ENCODE measurements at places on chromosomes 2 and 18.

- DNase-seq, result no peak
Measured at GRCh38 chr2:148998831-148999200, 39.7 kb upstream of the LYPD6B start.

- peak; percentile 21 for DNase-seq
Measured at GRCh38 chr2:191204433-191204832, 40.8 kb upstream of the MYO1B start.

DNA sequence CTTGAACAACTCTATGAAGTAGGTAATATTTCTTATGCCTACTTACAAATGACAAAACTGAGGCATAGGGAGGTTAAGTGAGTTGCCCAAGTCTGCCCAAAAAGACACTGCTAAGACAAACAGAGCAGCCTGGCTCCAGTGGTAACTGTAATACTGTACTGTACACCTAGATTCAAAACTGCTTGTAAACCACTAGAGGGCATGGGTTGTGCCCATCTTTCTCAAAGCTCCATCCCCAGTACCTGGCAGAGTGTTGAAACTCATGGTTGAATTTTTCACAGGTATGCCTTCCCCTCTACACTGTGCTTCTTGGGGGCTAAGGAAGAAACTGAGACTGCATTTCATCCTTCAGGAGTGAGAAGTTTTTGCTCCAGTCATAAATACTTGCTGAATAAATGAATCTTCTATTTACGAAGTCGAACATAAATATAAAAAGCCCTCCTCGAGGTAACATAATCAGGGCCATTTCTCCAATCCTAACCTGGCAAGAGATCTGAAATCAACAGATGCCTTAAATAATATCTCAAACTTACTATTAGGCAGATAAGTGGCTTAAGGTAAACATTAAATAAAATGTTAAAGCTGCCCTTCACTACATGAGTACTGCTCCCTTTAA lies 2.0 kb downstream of the PPP4R1 start:
- DNase-seq, result peak; percentile 46

- peak; percentile 47 for DNase-seq
Measured at GRCh38 chr2:240586919-240587800, 626 bp downstream of the CAPN10 start.

DNA sequence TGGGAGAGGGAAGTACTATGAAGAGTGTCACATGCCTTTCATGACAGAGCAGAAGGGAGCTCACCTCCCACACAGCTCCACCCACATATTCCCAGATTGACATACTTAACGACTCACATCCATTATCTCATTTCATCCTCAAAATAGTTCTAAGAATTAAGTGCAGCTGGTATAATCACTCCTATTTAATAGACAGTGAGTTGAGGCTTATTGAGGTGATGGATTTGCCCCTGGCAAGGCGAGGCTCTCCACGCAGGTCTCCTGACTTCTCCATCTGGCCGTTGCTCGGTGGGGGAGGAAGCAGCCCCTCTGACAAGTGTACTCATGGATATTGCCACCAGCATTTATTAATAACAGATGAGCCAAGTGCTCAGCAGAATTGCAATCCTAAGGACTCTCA lies 81.4 kb downstream of the TGOLN2 start:
- no peak for DNase-seq

- DNase-seq, result peak; percentile 36
Measured at GRCh38 chr2:55168221-55169154, 63.6 kb downstream of the CLHC1 start.

DNA sequence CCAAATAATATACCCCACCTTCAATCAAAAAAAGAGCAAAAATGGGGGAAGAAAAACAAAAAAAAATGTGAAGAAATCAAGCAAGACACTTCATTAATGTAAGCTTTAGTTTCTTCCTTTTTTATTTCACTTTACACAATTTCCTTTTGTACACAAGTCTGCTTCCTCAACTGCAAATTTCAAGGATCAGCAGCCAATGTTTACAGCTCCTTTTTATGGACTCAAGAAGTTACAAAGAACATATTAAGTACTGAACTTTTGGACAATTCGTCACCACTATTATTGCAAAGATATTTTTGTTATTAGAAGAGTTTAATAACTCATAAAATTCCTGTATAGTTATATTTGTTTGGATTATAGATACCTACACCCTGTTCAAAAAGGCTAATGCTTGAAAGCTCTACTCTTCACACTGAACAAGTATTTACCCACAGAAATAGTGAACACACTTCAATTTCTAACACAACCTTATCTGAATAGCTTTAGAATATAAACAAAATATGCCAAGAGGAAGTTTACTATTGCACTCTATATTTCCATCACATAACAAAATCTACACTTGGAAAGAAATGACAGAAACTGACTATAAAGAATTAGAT lies 658.7 kb upstream of the CNTNAP5 start:
- no peak for DNase-seq

DNA sequence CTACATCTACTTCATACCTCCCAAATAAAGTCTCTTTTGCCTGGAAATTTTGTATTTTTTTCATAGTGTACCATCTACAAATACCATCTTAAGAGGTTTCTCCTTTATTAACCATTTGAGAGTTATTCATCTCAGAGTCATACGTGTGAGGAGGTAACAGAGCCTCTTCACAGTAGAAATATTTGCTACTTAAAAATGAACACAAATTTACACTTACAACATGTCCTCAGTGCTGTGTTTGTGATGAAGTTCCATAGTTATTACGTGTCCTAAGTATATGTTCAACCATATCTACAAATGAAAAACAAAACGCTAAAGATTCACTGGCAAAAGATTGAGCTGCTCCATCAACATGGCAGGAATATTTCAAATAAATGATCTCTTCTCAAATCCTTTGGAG lies 48.5 kb upstream of the HNRNPA3 start:
- no peak for DNase-seq

GRCh38 chr18:47931718-47932103 lies 1.3 kb upstream of the SMAD2 start:
- DNase-seq, result peak; percentile 42

DNA sequence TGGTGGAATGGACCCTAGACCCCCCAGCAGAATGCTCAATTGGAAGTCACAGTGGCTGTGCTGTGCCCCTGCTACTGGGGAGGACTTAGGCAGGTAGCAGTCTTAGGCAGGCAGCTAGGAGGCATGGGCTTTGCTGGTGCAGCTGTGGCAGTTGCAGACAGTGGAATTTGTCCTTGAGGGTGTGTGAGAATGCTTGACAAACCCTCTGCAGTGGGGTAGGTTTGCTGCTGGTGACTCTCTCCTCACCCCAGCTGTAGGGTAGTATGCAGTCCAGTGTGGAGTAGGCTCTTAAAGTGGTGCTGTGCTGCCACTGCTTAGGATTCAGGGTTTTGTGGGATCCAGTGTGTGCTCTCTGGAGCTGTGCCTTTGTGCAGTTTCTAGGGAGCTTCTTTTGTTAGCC lies 61.3 kb downstream of the NUP35 start:
- no peak for DNase-seq

GRCh38 chr2:138403431-138403927 lies 98.1 kb upstream of the SPOPL start:
- no peak for DNase-seq

DNA sequence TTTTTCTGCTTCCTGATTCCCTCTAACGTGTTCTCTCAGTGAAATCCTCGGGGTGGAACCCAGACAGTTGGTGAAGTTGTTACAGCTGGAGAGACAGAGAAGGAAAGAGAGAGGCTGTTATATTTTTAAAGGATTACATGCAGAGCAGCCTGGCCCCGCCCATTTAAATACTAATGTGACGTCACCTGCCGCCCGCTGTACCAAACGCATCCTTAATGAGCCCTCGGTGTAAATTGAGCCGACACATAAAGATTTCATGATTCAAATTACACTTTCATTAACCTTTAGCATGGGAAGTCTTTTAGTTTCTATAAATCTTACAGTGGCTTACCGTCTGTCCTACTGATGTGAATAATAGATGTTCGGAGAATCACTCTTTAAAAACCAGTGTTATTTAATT lies 164.0 kb upstream of the SIX3 start:
- no peak for DNase-seq

GRCh38 chr18:37889963-37890362 lies 324.4 kb upstream of the CELF4 start:
- no peak for DNase-seq

- DNase-seq, result no peak
Measured at GRCh38 chr2:177610813-177611212, 218.2 kb downstream of the AGPS start.

- no peak for DNase-seq
Measured at GRCh38 chr2:71611781-71612527, 158.6 kb downstream of the DYSF start.

DNA sequence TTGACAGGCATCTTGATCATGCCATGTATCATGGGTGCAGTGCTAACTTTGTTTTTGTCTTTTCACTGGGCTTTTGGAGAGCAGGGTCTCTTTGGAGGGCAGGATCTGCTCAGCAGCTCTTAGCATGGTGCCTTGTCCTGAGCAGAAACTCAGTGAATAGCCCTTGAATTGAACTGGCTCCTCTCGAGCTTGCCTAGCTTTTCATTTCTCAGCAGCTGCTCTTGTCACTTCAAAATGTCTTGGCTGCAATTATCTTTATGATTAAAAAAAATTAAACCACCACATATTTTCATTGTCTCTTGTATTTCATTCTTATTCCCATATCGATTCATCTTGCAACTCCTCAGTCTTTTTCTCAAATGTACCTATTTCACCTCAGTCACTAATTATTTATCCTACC lies 50.5 kb downstream of the CCDC85A start:
- DNase-seq, result no peak

- DNase-seq, result no peak
Measured at GRCh38 chr18:68735483-68736343, 20.8 kb upstream of the TMX3 start.

- no peak for DNase-seq
Measured at GRCh38 chr2:53508667-53509066, 258.9 kb upstream of the CHAC2 start.

DNA sequence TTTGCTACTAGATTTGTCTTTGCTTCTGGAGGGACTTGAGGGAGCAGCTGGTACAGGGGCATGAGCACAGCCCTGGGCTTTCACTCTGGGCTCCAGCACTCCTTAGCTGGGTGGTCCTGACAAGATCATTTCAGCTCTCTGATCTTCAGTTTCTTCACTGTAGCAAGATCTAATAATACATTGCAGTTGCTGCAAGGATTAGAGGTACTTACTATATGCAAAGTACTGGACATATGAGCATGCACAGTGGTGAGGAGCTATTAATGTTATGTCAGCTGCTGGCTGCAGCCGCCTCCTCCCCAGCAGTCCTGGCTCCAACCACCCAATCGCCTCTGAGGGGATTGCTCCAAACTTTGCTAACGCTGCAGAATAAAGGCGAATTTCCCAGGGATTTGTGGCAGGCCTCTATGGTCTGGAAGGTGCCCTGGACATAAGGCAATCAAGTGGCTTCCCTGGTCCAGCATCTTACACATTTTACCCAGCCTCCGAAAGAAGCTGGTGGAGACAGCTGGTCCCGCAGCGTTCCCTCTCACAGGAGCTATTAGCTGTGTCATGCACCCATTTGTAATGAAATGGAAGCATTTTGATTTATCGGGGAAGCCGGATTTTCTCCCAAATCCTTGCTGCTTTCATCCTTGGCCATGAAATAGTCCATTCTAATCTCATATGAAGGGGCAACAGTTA lies 96.7 kb downstream of the RHOB start:
- no peak for DNase-seq

DNA sequence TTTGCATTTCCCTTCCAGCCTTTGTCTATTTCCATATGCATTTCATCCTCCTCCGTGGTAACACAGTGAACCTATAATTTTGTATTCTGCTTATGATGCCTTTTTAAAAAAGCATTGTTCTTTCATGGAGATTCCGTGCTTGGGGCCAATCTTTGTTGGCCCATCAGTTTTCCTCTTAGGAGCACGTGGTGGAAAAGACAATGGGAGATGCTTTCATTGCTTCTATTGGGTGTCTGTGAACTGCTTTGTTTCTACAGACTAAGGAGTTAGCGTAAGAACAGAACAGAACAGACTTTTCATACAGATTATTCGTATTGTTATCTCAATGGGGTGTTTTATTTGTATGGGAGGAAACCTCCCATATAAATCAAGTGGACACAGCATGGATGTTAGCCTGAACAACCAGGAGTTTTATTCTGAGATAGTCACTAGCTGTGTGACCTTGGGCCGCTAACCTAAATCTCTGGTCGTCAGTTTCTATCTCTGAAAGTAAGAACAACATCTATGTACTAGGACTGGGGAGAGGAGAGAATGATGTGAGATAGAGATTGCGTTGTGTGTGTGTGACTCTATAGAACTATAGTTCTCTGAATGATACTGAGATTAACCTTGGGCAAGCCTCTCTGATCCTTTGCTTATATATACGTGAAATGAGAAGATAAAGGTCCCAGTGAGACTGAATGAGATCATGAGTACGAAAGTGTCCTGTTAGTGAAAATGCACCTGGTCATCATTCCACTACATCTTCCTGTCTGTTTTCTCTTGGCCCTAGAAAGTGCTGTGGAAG lies 22.9 kb upstream of the YWHAQ start:
- DNase-seq, result no peak
